HAP-1 (cell line): ENCODE measurements at places on chromosomes 6 and 20.

- DNase-seq, result no peak
These were observed 63.4 kb downstream of the QRSL1 start for GRCh38 chr6:106692819-106693208.

DNA sequence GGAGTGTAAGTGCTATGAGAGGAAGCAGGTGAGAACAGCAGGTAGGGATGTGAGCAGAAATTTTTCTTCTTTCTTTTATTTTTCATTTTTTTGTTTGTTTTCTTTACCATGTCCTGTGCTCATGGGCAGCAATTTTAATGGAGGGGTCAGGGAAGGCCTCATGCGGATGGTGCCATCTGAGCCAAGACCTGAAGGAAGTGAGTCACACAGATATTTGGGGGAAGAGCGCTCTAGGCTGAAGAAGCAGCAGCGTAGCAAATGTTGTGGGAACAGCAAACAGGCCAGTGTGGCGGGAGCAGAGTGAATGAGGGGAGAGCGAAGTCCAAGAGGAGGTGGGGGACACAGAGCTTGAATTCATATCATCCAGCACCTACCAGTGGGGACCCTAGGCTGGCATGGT is 12.7 kb downstream of the SPDEF start:
- no peak for DNase-seq

- no peak for DNase-seq
These were observed 427.4 kb downstream of the UTRN start for GRCh38 chr6:144712541-144712940.

GRCh38 chr20:59207742-59208357 is 44.2 kb downstream of the ZNF831 start:
- DNase-seq, result peak; percentile 57

DNA sequence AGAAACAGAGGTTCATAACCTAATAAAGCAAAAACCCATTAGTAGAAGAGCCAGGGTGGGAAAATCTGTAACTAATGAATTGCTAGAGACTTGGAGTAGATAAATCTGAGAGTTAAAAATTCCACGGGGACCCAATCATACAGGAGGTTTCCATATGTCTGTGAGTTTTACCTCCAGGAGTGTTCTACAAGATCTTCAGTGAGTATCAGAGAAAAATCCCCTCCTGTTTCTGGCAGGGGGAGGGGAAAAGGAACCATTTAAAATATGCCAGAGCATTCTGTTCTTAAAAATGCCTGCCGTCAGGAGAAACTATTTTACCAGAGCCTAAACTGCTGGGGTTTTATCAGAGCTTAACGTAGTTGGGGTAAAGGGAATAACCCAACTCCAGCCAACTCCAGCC is 54.0 kb upstream of the PLN start:
- DNase-seq, result no peak

DNA sequence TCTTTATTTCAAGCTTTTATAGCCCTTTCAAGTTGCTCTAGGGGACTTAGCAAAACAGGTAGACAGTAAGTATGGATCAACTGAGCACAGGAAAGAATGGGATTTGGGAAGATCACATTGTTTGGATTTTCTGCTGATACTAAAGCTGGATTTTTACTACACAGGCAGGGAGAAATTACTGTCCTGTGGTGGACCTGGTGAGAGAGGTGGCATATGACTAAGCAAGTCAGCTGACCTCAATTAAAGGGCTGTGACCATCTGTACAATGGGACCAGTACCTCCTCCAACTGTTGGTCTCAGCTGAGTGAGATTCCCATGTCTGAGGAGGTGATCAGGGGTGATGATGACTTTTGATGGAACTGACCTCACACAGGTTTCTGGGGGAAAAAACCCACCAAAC is 28.0 kb downstream of the RREB1 start:
- no peak for DNase-seq

DNA sequence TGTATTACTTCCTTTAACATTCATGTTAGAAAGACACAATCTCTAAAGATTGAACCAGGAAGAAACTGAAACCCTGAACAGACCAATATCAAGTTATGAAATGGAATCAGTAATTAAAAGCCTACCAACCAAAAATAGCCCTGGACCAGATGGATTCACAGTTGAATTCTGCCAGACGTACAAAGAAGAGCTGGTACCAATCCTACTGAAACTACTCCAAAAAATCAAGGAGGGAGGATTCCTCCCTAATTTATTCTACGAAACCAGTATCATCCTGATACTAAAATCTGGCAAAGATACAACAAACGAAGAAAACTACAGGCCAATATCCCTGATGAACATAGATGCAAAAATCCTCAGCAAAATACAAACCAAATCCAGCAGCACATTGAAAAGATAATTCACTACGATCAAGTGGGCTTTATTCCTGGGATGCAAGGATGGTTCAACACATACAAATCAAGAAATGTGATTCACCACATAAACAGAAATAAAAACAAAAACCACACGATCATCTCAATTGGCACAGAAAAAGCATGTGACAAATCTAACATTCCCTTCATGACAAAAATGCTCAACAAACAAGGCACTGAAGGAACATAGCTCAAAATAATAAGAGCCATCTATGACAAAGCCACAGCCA is 15.0 kb downstream of the CDK19 start:
- no peak for DNase-seq

DNA sequence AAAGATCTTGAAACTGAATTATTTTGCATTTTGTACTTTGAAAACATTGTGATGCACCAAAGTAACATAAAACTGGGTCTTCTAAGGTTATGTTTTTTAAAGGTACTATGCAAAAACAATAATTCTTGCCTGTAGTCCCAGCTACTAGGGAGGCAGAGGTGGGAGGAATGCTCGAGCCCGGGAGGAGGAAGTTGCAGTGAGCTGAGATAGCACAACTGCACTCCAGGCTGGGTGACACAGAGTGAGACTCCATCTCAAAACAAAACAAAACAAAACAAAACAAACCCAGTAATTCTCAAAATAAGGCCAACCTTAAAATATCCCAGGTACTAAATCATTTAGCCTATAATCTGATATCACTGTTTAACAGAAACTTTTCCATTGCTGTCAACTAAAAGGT is 269.6 kb downstream of the KHDC1L start:
- no peak for DNase-seq

DNA sequence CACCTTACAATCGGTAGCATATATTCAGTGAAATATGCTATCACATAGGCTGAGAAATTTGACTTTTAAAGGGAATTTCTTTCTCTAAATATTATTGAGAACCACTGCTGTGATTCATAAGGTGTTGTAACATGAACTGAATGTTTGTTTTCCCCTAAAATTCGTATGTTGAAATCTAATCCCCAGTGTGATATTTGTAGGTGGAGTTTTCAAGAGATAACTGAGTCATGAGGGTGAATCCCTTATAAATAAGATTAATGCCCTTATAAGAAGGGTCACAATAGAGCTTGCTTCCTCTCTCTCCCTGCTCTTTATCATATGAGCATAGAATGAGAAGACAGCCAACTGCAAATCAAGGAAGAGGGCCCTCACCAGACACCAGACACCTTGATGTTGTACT is 64.8 kb downstream of the LMBRD1 start:
- no peak for DNase-seq

DNA sequence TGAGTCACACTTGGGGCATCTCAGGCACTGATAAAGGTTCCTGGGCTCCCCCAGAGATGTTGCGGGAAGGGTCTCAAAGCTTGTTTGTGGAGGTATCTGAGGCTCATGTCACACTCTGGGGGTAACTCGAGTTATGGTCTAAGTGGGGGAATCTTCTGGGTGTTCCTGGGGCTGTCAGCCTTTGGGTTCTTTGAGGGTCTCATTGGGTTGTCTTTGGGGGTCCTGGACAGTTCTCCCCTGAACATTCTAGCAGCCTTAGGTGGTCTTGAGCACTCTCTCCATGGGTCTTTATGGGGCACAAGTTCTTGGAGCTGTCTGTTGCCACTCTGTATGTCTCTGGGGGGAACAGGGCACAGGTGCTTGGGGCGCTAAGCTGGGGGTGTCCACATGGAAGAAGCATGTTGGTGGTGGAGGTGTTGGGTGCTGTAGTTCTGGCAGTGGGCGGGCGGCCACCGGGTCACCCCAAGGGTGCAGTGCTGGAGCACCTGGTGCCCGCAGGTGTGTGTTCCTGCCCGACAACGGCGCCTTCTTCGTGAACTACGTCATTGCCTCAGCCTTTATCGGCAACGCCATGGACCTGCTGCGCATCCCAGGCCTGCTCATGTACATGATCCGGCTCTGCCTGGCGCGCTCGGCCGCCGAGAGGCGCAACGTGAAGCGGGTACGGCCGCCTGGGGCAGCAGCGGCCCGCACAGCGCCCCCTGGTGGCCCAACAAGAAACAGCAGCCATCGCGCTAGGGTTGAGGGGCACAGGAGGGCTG is 7.1 kb upstream of the CAPN11 start:
- DNase-seq, result peak; percentile 31

GRCh38 chr20:24738058-24738775 is 210.9 kb upstream of the CST7 start:
- DNase-seq, result no peak

- no peak for DNase-seq
These were observed 28.8 kb downstream of the ADA start for GRCh38 chr20:44622501-44623270.

- DNase-seq, result no peak
These were observed 140.2 kb upstream of the CARMIL1 start for GRCh38 chr6:25138934-25139415.

- no peak for DNase-seq
These were observed 124.5 kb upstream of the AHI1 start for GRCh38 chr6:135622081-135622480.

GRCh38 chr6:129764761-129765407 is 54.9 kb upstream of the ARHGAP18 start:
- DNase-seq, result no peak

DNA sequence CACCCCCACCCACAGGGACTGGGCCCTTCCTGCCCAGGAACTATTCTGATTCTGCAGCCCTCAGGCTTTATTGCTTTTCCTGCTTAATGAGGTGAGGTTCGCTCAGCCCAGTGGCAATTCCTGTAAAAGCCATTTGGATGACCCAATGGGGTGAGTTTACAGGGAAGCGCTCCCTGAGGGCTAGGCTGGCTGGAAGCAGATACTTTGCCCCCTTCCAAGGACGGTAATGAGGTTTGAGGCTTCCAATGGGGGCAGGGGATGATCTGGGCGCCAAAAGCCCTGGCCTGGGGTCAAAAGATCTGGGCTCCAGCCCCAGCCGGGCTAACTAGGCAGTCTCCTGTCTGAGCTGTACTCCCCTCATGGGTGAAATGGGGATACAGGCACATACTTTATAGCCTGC is 41.8 kb downstream of the RIPOR3 start:
- DNase-seq, result no peak

DNA sequence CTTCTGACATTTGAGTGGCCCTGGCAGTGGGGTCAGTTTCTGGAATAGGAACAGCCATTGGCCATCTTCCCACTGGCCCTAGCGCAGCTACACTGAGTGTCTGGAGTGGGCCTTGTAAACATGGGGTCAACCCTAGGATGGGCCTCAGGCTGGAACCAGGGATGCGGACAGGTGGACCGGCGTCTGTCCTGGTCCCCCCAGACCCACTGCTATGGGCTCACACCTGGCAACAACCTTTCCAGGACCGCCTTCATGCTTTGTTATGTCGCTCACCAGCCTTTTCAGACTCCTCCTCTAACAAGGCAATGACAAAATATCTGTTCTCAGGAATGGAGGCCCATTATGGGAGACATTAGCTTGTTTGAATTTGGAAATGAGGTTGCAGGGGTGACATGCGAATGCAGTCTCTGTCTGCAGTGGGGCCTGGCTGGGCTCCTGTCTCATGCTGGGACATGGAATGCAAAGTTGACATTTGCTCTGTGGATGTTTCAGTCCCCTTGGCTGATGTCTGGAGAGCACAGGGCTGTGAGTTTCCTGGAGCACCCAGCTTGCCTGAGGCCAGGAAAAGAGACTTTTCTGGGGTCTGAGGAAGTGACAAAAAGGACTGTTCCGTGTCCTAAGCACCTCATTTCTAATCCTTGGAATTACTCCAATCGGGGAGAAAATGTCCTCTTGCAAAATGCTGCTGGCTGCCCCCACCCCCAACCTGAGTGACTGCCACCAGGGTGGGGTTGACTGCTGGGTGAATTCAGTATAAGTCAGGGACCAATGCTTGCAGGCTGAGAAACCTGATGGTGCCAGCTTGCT is 98.7 kb upstream of the PMEPA1 start:
- no peak for DNase-seq

DNA sequence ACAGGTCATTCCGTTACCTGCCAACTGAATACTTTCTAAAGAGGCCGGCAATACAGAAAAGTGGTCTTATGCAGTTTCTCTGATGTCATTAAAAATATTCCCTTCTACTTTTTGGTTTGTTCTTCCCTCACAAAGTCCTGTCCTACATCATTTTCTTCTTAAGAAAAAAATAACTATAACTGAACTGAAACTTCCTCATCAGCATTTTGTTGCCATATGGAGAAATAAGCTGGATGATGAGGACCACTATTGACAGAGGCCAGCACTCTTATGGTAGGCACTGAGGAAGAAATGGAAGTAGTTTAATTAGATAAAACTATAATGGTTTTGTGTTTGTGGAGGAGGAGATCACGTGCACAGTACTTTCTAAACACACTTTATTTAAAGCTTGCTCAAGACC is 274.9 kb downstream of the PHACTR1 start:
- no peak for DNase-seq

- DNase-seq, result no peak
These were observed 431.6 kb downstream of the GJA1 start for GRCh38 chr6:121867095-121867494.

DNA sequence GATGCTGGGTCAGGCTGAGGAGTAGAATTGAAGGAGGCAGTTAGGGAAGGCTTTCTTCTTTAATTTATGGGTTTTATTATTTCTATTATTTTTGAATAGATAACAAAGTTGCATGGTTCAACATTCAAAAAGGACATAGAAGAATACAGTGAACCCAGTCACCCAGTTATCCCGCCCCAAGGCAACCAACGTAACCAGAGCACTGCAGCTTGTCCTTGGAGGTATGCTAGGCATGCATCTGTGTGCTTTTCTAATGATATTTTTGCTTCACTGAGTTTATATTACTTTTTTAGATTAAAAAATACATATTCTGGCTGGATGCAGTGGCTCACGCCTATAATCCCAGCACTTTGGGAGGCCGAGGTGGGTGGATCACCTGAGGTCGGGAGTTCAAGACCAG is 47.4 kb upstream of the DSN1 start:
- DNase-seq, result no peak

- DNase-seq, result peak; percentile 98
These were observed 3.7 kb downstream of the PRSS16 start for GRCh38 chr6:27251112-27251605.

- no peak for DNase-seq
These were observed 573.4 kb downstream of the FRK start for GRCh38 chr6:115487331-115487730.

DNA sequence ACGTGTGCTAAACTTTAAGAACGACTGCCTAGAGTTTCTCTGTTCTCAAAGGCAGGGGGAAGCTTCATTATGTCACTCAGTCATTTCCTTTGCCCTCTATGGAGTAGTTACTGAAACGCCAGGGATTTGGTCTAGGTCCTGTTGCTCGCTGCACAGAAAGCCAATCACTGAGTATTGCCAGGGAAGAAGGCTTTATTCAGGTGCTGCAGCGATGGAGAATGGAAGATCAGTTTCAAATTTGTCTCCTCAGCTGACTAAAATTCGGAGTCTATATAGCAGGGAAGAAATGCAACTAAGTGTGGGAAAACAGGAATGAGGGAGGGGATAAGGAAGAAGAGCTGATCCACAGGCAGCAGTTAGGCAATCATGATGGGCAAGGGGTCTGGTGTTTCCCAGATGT is 75.8 kb downstream of the QRSL1 start:
- DNase-seq, result no peak
